NAMALWA (cell line): ENCODE measurements at places on chromosomes 2 and 18.

GRCh38 chr2:206424134-206424533 lies 19.2 kb upstream of the ADAM23 start:
- DNase-seq = no peak

- DNase-seq = no peak
Measured at GRCh38 chr2:80303006-80303908, 1.3 kb downstream of the LRRTM1 start.

DNA sequence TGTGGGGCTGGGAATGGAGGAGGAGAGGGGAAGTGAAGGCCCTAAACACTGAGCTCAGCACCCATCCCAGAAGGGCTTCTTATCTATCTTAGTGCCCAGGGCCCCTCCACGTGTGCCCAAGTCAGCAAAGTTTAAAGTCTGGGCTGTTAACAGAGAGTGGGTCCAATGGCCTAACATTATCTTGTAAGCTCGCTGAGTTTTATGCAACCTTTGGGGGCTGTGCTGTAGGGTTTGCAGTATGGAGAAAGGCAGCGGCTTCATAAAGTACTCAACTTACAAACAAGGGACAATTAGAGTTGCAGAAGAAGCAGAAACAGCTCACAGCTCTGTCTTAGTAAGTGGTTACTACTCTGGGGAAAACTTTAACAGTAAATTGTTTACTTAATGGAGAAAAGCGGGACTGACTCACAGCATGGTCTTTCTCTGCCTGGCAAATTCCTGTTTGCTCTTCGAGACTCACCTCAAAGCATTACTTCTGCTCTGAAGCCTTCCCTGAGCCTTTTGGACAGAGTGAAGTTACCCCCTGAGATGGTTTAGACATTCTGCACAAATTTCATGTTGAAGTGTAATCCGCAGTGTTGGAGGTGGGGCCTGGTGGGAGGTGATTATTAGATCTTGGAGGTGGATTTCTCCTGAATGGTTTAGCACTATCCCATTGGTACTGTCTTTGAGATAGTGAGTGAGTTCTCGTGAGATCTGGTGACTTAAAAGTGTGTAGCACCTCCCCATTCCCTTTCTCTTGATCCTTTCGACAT lies 9.0 kb downstream of the ENOSF1 start:
- DNase-seq = no peak

- DNase-seq = no peak
Measured at GRCh38 chr2:64837116-64837731, 152.0 kb upstream of the SLC1A4 start.

GRCh38 chr2:189569295-189569910 lies 11.2 kb downstream of the SLC40A1 start:
- no peak for DNase-seq

- DNase-seq = no peak
Measured at GRCh38 chr18:13380691-13381070, 162.1 kb downstream of the LDLRAD4 start.
